ENCODE measurements at places on chromosomes 13 and 19. TPM values are rescaled to one million over a fixed set of nuclear protein-coding genes. Genes with fewer than 3 reads are reported as not detected.
A peak's percentile ranks its signal among the peaks of the same experiment; 100 is the strongest.

DNA sequence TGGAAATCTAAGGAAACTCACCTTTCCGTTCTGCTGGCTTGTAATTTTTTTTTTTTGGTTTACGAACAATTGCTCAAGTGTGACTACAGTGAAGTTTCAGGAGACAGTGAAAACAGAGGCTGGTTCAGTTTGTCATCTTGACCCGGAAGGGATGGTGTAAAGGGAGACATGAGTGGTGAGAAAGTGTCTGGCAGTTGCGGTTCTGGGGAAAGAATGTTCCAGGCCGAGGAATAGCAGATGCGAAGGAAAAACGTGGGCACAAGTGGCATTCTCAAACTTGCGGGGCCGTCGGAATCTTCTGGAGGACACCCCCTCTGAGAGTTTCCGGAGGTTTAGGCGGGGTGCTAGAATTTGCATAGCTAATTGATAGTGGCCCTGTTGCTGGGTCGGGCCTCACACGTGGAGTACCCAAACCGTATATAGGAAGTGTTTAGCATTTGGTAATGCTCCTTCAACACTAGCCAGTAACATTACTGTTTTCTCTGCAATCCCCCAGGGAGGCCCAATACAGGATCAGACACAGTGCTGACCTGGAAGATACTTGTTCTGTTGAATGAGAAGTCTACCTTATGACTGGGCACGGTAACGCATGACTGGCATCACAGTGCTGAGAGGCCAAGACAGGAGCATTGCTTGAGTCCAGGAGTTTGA lies 2.8 kb upstream of the TNFSF9 start:
- DNase-seq: no peak

DNA sequence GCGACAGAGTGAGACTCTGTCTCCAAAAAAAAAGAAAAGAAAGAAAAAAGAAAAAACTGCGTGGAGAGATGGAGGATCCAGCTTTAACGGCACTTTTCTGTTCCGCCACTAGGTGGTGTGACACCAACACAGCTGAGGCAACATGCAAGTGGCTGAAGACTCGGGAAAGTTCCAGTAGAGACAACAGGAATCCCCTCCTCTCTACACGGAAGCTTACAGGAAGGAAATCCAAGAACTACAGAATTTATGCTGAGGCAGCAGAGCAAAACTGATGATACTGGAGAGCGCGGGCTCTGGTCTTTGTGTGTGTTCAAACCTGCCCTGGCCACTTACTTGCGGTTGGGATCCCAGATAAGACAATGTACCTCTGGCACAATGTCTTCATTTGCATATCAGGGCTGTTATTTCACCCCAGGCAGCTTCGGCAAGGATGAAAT lies 9.9 kb downstream of the RANBP3 start:
- DNase-seq: no peak

DNA sequence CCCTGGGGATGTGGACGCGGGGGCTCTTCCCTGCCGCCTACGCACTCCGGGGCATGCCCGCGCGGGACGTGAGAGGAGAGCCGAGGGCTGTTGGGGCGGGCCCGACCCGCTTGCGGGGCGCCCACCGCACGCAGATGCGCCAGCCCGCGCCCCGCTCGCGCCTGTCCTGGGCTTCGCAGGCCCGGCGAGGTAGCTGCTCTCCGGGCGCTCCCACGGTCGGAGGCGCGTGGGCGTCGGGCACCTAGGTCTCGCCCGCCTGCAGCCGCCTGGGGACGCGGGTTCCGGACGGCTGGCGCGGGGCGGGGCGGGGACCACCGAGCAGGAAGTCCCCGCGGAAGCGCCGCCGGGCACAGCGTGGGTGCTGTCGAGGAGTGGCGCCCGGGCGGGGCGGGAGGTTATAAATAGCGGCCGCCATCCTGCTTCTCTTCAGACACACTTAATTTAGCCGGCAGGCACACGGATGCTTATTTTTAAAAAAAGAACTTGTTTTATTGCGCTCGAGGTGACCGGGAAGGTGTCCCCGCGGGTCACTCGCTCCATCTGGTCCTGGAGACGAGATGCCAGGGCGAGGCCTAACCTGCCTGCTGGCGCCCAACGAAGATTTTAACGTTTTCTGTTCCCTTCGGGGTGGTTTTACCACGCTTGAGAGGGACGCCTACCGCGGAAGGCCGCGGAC lies 561 bp upstream of the GJA3 start:
- no peak for DNase-seq

DNA sequence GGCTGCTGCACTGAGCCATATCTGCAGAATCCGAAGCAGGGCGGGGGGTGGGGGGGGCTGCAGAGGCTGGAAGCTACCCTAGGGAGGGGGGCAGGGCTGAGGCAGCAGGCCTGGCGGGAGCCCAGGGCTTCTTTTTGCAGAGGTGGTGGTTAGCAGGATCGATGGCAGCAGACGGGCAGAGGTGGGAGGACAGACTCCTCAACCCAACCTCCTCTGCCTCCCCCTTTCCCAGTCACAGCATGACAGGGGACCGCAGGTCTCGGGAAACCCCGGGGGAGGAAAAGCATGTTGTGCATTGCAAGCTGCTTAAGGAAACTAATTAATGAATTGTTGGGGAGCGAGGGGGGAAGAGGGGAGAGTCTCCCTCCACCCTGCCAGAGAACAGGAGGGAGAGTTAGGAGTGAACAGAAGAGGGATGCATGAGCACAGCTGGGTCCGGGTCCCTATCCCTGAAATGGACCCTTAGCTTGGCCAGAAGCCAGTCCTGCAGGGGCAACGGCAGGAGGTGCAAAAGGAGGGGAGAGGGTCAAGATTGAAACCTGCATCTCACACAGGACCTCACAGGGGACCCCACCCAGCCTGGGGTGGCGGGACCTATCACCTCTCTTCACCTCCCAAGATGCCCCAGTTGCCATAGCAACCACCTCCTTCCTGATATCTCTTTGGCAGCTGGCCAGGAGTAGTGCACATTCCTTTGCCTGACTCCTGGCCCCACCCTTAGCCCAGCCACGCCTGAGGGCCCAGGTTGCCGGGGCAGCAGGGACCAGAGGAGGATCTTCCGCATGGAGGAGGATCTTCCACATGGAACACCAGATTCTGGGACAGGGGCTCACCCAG lies 1.8 kb downstream of the FXYD7 start:
- no peak for DNase-seq

DNA sequence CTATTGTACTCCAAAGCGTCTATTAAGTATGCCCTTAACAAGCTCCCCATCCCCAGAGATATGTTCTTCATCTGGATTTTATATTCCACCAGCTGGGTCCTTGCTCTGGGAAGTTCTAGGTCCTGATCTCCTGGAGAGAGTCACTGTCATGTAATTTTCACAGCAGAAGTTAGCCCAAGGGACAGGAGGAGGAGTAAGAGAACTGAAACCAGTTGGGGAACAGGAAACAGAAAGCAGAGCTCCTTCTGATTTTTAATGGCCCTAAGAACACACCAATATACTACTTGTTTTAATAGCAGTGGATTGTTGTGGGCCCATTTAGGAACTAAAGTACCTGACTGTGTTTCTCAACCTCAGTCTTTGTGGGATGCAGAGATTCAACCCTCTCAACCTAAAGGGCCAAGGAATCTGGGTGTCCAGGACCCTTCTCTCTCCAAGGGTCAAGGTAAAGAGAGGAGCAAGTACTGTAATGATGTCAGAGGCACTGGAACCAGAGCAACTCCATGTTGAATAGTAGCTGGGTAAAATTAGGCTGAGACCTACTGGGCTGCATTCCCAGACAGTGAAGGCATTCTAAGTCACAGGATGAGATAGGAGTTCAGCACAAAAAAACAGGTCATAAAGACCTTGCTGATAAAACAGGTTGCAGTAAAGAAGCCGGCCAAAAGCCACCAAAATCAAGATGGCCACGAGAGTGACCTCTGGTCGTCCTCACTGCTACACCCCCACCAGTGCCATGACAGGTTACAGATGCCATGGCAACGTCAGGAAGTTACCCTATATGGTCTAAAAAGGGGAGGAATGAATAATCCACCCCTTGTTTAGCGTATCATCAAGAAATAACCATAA lies 8.1 kb upstream of the FPR3 start:
- DNase-seq: no peak

- no peak for DNase-seq
Measured at GRCh38 chr19:48813123-48813913, 2.5 kb upstream of the BCAT2 start.

DNA sequence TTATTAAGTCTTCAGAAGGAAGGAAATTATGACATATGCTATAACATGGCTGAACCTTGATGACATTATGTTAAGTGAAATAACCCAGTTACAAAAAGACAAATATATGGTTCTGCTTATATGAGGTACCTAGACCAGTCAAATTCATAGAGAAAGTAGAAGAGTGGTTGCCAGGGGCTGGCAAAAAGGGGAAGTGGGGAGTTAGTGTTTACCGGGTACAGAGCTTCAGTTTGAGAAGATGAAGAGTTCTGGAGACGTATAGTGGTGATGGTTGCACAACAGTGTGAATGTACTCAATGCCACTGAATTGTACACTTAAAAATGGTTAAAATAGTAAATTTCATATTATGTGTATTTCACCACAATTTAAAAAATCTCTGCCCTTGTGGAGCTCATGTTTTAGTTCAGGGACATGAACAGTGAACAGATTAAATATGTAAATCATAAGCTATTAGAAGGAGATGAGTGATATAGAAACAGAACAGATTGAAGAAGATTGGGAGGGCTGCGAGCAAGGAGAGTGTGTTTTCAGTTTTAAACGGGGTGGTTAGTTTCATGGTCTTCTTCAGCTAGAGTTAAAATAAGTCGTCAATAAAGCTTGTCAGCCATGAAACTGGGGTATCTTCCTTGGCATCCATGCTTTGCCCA lies 355.2 kb downstream of the KCNRG start:
- no peak for DNase-seq

GRCh38 chr19:39923862-39924261 lies 10.6 kb downstream of the FCGBP start:
- no peak for DNase-seq

DNA sequence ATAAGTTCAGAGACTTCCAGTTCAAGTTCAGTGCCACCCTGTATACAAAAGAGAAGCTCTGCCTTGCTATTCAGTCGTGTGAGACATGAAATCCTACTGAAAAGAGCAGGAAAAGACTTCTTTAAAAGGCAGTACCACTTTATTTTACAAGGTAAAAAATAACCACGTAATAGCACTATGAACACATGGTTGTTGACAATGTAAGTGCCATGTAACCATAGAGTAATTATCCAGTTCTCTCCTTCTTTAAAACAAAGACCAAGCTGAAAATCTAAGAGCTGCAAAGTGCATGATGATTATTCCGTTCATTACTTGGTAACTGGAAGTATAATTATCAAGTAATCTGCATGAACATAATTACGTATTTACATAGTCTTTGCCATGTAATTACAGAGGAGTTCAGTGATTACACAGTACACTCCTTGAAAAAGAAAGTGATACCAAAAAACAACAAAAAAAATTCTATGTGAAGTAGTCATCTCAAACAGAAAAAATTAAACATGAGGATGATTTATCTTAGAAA lies 288.7 kb downstream of the EFNB2 start:
- DNase-seq: no peak

GRCh38 chr19:47790398-47790814 lies 11.9 kb downstream of the SELENOW start:
- peak; percentile 84 for DNase-seq

DNA sequence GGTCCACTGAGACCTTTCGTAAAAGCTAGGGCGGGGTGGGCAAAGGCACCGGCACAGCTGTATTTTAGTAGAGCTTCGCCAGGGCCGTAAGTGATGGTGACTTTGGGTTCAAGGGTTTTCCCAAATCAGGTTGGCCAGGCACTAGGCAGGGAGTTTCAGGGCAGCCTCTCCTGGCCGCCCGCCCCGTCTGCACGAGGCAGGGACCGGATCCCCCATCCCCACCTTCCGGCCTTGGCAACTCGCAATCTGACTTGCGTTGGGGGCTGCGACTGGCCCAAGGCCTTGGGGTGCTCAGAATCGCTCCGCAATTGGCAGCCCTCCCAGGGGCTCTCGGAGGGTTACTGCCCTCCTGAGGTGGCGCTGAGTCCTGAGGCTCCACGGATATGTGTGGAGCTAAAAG lies 4.1 kb upstream of the ZIC5 start:
- no peak for DNase-seq

DNA sequence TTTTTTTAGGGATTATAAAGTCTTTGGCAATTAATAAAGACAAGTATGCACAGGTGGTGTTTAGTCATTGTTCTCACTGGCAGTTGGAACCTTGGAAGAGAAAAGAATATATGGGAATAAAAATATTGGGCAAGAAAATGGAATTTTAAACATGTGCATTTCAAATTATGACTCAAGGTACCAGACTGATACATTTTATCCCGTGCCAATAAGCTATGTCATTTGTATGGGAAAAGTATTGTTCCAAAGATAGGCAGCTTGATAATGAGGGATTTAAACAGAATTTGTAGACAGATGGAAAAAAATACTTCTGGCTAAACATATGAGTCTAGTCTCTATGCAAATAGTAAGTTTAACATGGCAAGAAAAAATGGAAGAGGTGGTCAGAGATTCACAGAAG lies 169.5 kb upstream of the UFM1 start:
- no peak for DNase-seq

- no peak for DNase-seq
Measured at GRCh38 chr19:17078920-17079709, 3.5 kb downstream of the MYO9B start.

- no peak for DNase-seq
Measured at GRCh38 chr13:99542788-99543406, 41.6 kb downstream of the TM9SF2 start.

DNA sequence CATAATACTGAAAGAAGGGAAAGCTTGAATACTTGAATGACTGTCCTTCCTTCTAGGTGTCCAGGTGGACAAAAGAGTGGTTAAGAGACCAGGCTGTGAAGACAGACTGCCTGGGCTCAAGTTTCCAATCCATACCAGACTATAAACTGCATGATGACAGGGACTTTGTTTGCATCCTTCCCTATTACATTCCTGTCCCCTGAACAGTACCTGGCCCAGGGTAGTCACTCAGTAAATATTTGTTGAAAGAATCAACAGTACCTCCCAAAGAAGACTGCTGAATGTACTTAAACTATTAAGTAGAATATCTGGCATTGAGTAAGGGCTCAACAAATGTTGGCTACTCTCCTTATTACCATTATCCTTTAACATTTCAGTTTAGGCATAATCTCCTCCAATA lies 29.7 kb downstream of the MIPEP start:
- DNase-seq: no peak

The DCT gene
- 0.11 TPM for total RNA-seq

The RASL11A gene
- 5.5 TPM for total RNA-seq

The TPTE2 gene
- not detected for total RNA-seq

The INSL3 gene
- not detected for total RNA-seq

The PSPN gene
- 1.1 TPM for total RNA-seq

The TEX101 gene
- total RNA-seq: not detected

The ZNF549 gene
- total RNA-seq: 0.99 TPM

The C1QTNF9 gene
- 0.17 TPM for total RNA-seq
